ENCODE measurements at places on chromosomes 4 and X.

GRCh38 chr4:121072224-121073003, at the start of gene NDNF:
TSS of gene NDNF (minus strand) at chr4:121072535. CDS start at chr4:121045837, 26,698 bp downstream.
- DNase-seq, result peak; percentile 21

GRCh38 chrX:41542135-41542534, 95.0 kb downstream of the NYX start:
- no peak for DNase-seq

- peak; percentile 69 for DNase-seq
Measured at GRCh38 chrX:153333821-153334653, at the start of gene ZNF275. TSS of gene ZNF275 (plus strand) at chrX:153334153. CDS start at chrX:153336680, 2,527 bp downstream.

- DNase-seq, result no peak
Measured at GRCh38 chr4:13601048-13601447, 26.5 kb downstream of the BOD1L1 start.
